ENCODE measurements at places on chromosomes 3 and 15.

- no peak for DNase-seq
These were observed 27.4 kb downstream of the CALML4 start for GRCh38 chr15:68177742-68178141.

GRCh38 chr3:30642849-30643361 lies 36.5 kb downstream of the TGFBR2 start:
- no peak for DNase-seq

- no peak for DNase-seq
These were observed 234.7 kb upstream of the ZPLD1 start for GRCh38 chr3:102200126-102200525.

DNA sequence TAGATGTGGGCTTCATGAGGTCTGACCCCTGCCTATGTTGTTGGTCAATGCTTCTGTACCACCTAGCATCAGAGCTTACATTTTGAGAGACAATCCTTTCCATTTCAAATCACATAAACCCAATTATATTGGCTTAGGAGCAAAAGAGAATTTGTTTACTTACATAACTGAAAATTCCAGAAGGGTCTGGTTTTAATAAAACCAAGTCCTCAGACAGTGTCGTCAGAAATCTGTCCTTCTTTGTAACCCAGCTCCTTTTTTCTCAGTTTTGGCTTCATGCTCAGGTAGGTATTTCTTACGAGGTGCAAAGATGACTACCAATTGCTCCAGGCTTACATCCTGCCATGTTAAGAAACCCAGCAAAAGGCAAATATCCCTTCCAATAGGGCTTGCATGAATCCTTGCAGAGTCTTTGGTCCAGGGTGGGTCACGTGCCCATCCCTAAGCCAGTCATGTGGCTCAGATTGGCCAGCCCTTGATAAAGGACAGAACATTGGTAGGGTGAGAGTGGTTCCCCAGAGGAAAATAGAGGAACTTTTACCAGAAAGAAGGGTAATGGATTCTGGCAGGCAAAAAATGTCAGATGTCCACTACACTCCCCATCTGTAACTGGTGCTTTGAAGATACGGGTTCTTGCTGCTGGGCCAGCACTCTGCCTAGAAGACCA lies 50.2 kb upstream of the VILL start:
- no peak for DNase-seq

Data from effector memory CD8-positive, alpha-beta T cell (primary cell).